ENCODE measurements at places on chromosomes 5 and 9.

DNA sequence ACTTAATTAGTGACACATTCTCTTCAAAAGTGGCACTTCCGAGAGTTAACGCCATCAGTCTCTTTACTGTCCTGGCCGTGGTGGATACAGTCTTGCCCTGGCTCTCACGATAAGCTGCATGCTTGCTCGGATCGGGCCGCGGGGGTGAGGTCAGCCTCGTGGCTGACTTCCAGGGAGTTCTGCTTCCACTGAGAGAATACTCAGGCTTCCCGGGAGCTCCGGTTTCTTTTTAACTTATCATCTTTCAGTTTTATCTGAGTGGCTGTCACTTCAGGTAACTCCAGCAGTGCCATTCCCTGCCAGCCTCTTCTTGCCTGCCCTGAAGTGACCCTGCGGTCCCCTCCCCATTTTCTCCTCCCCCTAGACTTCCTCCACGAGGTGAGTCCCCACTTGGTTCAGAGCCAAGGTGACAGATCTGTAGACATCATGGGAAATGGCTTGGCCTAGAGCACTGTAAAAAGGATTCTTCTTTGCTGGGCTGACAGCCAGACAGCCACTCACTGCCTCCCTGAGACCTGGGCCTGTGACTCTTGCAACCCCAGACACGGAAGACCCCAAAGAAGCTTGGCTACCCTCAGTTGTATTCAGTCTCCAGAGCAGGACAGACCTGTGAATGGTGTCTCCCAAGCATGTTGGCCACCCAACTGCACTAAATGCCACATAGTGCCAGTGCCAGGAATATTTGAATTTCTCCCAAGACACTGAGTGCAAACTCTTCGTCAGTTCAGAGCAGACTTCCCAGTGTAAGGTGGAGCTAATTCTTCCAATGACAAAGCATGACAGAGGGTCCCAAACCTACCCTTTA, 95.1 kb downstream of the DAPK1 start:
- DNase-seq: no peak

GRCh38 chr5:133742431-133742988, 130.2 kb upstream of the FSTL4 start:
- no peak for DNase-seq

DNA sequence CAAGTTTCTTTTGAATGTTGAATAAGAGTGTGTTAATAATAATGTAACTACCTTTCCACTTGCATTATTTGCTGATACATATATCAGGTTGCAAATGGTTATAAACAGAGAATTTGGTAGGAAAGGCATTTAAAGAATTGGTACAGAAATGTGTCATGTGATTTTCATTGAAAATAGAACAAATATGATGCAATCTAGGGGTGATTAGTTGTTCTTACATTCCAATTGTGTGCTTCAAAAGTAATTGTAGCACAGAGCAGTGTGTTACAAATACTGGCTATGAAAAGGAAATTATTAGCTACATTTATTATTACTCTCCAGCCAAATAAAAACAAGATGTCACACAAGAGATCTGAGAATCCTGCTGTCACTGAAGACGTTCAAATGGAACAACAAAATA, 61.8 kb upstream of the PRDM9 start:
- DNase-seq: no peak

DNA sequence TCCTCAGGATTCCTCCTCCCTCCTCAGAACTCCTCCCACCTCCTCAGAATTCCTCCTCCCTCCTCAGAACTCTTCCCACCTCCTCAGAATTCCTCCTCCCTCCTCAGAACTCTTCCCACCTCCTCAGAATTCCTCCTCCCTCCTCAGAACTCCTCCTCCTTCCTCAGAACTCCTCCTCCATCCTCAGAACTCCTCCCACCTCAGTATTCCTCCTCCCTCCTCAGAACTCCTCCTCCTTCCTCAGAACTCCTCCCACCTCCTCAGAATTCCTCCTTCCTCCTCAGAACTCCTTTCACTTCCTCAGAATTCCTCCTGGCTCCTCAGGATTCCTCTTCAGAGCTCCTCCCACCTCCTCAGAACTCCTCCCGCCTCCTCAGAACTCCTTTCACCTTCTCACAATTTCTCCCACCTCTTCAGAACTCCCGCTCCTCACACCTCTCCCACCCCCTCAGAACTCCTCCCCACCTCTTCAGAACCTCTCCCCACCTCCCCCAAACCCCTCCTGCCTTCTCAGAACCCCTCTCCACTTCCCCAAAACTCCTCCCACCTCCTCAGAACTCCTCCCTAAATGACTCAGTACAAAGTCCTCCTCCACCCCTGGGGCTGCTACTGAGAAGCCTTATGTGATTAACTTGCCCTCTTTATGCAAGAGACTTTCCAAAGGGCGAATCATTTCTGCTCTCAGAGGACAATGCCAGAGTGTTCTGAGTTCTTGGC, 23.2 kb downstream of the SLC46A2 start:
- no peak for DNase-seq

- no peak for DNase-seq
Observed at GRCh38 chr5:61160497-61160896, 1.8 kb downstream of the SMIM15 start.

DNA sequence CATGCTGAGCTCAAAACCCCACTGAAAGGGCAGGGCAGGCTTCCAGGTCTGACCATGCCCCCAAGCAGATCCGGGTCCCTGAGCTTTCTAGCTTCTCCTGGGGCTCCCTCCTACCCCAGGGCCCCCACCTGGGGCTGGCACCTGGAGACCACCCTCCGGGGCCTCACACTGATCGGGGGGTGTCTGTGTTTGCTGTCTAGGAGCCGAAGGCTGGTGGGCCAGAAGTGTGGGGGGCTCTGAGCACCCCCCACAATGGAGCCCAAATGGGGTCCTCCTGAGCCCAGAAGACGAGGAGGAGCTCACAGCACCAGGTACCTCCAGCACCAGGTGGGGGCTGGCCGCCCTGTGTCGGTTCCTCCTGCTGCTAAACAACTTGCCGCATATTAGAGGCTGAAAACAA, 39.8 kb downstream of the LAMC3 start:
- no peak for DNase-seq

- DNase-seq: peak; percentile 23
Observed at GRCh38 chr5:158203261-158203660, 344.3 kb upstream of the CLINT1 start.

- no peak for DNase-seq
Observed at GRCh38 chr9:88270413-88270812, 117.8 kb upstream of the SPIN1 start.

GRCh38 chr9:33263131-33264002, 1.1 kb downstream of the BAG1 start:
- no peak for DNase-seq

GRCh38 chr5:135979510-135979909, 24.7 kb upstream of the LECT2 start:
- DNase-seq: no peak

DNA sequence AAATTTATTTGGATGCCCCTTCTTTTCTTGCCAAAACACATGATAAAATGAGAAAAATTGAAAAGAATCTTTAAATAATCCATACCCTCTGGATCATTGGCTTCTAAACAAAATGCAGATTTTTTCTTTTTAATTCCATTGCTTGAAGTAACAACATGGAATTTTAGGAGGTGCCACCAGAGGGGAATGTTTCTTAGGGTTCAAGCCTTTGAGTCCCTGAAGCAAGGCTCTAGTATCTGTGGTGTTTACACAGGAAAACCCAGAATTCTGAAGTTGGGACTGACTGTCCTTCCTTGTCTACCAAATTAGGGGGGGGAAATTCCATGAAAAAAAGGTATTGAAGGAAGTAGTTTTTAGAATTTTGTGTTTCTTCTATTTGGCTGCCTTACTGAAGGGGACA, 69.4 kb downstream of the LMNB1 start:
- DNase-seq: no peak

GRCh38 chr5:43412644-43413043, 453 bp upstream of the CCL28 start:
- peak; percentile 47 for DNase-seq

- DNase-seq: no peak
Observed at GRCh38 chr5:174217527-174217926, 172.0 kb downstream of the NSG2 start.

- peak; percentile 1 for DNase-seq
Observed at GRCh38 chr5:53069626-53070025, 39.9 kb downstream of the MOCS2 start.

DNA sequence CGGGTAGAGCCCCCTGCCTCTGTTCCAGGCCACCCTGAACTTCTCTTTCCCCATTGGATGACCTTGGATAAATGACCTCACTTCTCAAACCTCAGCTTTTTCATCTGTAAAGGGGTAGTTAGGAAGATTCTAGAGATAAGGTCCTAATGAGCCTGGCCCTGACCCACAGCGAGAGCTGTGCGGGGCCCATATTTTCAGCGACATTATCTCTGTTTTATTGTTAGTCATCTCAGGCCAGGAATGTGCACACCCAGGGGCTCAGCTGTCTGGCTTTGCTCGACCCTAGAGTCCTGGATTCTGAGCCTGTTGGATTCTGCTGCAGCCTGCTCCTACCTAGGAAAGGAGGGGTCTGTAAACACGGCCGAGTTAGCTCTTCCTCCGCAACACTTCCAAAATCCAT, 81.2 kb upstream of the LMX1B start:
- DNase-seq: no peak

GRCh38 chr9:106588626-106589025, 274.3 kb upstream of the ZNF462 start:
- DNase-seq: no peak

DNA sequence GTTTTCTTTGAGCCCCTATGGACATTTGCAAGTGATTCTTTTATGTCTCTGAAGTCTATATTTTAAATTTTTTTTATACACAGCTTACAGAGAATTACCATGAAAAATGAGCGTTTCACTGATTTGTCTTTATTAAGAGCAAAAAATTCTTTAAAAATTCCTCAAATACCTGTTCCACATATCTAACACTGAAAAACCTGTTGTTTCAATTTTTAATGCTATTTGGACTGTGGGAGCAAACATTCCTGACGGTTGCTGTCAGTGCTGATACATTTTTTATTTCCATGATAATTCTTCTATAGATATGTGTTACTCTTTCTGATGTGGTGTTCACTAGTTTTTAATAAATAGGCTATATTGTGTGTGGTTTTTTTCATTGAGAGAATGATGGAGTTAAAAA, 199.8 kb downstream of the GDNF start:
- no peak for DNase-seq

Measured in NCI-H2081 (cell line).